ENCODE measurements at places on chromosomes 1 and 21.

DNA sequence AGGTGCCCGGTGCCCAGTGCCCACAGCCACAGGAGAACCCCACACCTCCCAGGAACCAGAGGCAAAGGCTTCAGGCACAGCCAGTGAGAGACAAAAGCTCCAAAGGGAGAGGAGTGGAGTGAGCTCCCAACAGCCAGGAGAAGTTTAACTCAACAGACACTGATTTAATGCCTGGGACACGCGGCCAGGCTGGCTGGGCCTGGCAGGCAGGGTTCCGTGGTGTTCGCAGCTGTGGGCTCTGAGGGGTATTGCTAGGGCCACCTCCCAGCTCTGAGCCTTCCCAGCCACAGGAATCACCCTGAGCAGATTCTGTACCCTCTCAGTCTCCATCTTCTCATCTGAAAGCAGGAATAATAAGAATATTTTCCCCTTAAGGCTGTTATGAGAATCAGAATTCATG lies 222.5 kb downstream of the NPHP4 start:
- DNase-seq, result no peak

DNA sequence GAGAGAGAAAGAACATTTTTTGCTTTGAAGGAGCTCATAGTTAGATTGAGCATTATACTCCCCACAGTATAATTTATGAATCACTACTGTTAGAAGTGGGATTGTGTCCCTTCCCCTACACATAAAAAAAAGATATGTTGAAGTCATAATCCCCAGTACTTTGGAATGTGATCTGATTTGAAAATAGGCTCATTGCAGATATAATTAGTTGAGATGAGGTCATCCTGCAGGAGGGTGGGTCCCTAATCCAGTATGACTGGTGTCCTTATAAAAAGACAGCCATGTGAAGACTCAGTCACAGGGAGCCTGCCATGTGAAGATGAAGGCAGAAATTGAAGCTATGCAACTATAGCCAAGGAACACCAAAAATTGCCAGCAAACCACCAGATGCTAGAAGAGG lies 76.4 kb downstream of the TGFB2 start:
- DNase-seq, result peak; percentile 42

GRCh38 chr1:35615440-35615839 lies 25.9 kb downstream of the PSMB2 start:
- no peak for DNase-seq

GRCh38 chr1:238606457-238606856 lies 715.7 kb upstream of the ZP4 start:
- DNase-seq, result no peak

DNA sequence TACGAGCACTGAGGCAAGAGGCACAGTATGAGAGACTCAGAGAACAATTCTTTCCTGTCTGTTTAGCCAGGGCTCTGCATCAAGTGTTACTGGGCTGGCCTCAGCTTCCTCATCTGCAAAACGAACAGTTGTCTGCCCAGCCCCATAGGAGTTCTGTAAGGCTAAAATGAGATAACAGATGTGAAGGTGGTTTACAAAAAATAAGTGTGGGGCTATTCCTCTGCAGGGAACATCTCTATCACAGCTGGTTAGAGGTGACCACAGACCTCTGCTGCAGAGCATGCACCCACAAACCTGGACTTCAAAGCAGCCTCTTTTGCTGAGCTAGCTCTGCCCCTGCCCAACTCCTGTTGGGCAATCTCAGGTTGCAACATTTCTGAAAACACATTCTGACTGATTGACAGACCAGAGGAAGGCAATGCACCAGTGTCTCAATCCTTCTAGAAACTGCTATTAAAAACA lies 10.5 kb upstream of the OLIG1 start:
- no peak for DNase-seq

DNA sequence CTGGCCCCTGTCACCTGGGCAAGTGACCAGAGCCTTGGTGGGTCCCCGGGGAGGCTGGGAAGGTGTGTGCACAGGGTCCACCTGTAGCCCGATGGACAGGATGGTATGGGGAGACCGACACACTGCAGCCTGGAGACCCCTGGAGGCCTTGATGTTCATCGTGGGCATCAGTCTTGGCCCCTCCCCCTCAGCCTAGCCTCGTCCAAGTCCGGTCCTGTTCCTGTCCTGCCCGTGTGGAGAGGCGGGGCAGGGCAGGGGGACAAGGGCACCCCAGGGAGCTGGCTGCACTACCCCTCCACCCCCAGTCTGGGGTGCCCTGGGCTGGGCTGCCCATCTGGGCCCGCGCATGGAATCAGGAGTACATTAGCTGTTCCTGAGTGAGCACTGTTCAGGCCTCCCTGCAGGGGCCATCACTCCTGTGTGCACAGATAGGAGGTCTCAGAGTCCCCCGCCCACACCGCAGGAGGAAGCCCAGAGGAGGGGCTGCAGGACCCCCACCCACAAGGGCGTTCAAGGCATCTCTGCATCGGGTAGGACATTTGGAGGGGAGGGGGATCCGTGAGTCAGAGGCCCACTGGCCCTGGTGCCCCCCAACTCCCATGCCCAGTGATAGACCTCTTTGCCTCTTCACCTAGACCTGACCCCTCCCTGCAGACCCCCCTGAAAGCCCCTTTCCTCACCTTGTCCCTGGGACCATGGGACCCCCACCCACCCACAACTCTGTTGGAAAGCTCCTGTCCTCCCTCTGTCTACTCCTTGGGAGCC lies 63.2 kb downstream of the WNT9A start:
- no peak for DNase-seq

DNA sequence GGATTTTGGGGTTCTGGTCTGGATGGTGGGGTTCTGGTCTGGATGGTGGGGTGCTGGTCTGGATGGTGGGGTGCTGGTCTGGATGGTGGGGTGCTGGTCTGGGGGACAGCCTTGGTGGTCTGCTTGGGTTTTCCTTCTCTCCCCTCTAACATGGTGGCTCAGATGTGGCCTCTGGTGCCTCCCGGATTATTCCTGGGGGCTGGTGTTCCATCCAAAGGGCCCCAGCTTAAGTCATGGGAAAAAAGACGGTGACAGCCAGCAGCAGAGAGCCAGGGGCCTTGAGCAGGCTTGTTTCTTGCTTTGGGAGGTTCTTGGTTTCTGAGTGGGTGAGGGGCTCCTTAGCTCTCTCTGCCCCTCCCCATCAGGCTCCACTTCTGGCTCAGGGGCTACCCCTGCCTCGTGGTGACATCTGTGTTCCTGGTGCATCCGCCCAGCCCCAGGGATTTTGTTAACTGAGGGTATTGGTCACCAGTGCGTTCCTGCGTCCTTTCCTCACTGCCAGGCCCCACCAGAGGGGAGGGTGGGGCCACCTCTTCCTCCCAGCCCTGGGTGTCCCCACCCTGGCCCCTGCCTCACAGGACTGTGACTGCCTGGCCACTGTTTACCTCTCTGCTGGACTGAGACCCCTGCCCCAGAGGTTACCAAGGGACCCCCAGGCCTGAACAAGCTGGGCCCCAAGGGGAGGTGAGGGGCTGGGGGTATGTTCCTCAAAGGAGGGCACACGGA lies 43.2 kb upstream of the ACTRT2 start:
- DNase-seq, result no peak

GRCh38 chr1:12230549-12231275 lies 882 bp downstream of the VPS13D start:
- no peak for DNase-seq

GRCh38 chr1:207923561-207923960 lies 12.6 kb upstream of the CD34 start:
- no peak for DNase-seq

DNA sequence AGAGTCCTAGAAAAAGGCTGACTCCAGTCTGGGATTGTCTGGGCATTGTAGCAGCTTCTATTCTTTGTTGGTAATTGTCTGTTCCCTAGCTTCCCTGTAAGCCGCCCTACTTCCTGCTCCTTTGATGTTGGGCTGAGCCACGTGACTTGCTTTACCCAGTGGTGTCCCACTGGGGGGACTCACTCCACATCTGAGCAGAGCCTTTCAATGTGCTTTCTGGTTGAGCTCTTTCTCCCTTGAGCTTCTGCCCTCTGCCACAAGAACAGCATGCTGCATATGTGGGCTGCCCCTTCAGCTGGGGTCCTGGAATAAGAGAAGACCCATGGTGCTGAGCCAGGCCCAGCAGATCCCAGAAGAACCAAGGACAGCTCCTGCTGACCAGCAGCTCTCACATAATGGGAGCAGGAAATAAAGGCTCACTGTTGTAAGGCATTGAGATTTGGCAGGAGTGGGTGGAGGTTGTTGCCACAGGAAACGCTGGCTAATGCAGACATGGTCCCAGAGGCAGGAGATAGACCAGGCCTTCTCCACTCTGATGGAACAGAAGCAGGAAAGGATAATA lies 276.3 kb upstream of the GJB5 start:
- DNase-seq, result no peak

- DNase-seq, result no peak
These were observed 35.6 kb upstream of the C21orf91 start for GRCh38 chr21:17854745-17855144.

- no peak for DNase-seq
These were observed 660.7 kb downstream of the LMO4 start for GRCh38 chr1:87989346-87989745.

GRCh38 chr1:23720256-23720995 lies 22.8 kb upstream of the ELOA start:
- DNase-seq, result no peak

GRCh38 chr1:56551691-56552090 lies 27.7 kb downstream of the PLPP3 start:
- DNase-seq, result no peak

GRCh38 chr21:43349644-43350043 lies 77.3 kb downstream of the SIK1 start:
- no peak for DNase-seq

GRCh38 chr1:45973121-45973520 lies 159.3 kb downstream of the PIK3R3 start:
- DNase-seq, result no peak

All from fibroblast of upper back skin (primary cell).